ENCODE measurements at places on chromosomes 6 and 20. TPM values are rescaled to one million over a fixed set of nuclear protein-coding genes. Genes with fewer than 3 reads are reported as not detected.

GRCh38 chr6:42359021-42359420, 92.7 kb downstream of the TRERF1 start:
- H3K27ac ChIP-seq: no peak overlapping the region
- no peak for DNase-seq
- peaks cover 15% of the 10 kb centered on the region for H3K36me3 ChIP-seq

SRXN1 gene
- total RNA-seq: 6.4 TPM

DNA sequence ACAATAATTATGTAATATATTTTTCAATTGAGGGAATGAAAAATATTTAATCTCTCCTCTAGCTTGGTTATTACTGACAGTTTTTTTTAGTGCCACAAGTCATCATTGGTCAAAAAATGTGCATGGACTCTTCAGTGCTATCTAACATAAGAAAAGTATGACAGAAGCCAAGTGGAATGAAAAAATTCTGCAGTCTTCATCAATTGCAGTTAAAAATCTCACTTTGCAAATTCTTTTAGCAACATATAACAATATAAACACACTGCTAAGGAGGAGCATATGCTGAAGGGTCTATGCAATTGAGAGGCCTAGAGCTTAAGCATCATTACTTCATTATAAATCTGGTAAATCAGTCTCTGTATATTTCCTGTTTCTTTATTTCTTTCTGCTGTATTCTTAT, 175.1 kb downstream of the ARHGAP18 start:
- no peaks in the 10 kb centered on the region for H3K36me3 ChIP-seq
- no peak for DNase-seq
- no peak overlapping the region for H3K4me3 ChIP-seq
- H3K4me1 ChIP-seq: no peaks in the 10 kb centered on the region

- H3K27ac ChIP-seq: no peak overlapping the region
- no peaks in the 10 kb centered on the region for H3K4me1 ChIP-seq
- no peak for DNase-seq
- H3K27me3 ChIP-seq: no peaks in the 10 kb centered on the region
- no peak overlapping the region for H3K4me3 ChIP-seq
Observed at GRCh38 chr6:139650941-139651340, 276.5 kb upstream of the CITED2 start.

DNA sequence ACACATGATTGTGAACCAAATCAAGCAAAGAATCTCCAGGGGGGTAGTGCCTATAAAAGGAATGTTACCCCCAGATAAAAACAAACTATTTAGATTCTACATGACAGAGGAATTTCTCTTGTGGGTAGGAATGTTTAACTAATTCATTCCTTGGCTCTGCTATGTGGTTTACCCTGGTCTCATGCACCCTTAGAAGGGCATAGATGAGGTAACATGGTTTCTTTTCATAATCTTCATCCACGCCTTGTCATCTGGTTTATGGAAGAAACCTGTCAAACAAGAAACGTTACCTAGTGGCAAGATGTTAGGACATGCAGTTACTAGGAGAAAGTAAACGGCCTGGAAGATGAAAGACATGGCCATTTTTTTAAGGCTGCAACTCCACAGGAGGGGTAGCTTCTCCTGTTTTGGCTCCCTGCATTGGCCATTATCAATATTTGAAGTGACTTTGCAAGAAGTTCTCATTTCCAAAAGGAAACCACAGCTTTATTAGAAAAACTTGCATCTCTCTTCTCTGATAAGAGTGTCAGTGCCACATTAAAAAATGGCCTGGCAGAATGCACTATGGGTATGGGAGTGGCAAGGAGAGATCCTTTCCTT, 45.5 kb downstream of the STX11 start:
- no peak for DNase-seq
- H3K27me3 ChIP-seq: no peaks in the 10 kb centered on the region
- no peaks in the 10 kb centered on the region for H3K36me3 ChIP-seq
- no peak overlapping the region for H3K4me3 ChIP-seq
- no peak overlapping the region for H3K27ac ChIP-seq
- H3K4me1 ChIP-seq: no peaks in the 10 kb centered on the region

- no peak overlapping the region for H3K4me3 ChIP-seq
- H3K36me3 ChIP-seq: no peaks in the 10 kb centered on the region
- peak; percentile 22 for DNase-seq
- H3K4me1 ChIP-seq: peaks cover 31% of the 10 kb centered on the region
Observed at GRCh38 chr6:135185483-135185882, 4.4 kb downstream of the MYB start.

DNA sequence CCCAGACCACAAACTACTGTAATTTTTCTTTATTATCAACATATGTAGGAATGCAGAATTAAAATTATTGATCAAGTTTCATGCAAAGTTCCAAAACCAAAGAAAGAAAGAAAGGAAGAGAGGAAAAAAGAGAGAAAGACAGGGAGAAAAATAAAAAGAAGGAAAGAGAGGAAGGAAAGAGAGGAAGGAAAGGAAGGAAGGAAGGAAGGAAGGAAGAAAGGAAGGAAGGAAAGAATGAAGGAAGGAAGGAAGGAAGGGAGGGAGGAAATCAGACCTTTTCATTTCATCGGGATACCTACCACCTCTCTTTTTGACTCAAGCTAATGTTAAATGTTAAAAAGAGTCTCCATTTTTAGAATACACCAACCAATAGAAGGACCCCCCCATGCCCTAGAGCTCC, 31.9 kb downstream of the DCDC2 start:
- H3K4me1 ChIP-seq: no peaks in the 10 kb centered on the region
- H3K4me3 ChIP-seq: no peak overlapping the region
- H3K27me3 ChIP-seq: no peaks in the 10 kb centered on the region
- no peak for DNase-seq
- H3K36me3 ChIP-seq: no peaks in the 10 kb centered on the region
- no peak overlapping the region for H3K27ac ChIP-seq

LZTS3 gene
- total RNA-seq: 22.3 TPM

DNA sequence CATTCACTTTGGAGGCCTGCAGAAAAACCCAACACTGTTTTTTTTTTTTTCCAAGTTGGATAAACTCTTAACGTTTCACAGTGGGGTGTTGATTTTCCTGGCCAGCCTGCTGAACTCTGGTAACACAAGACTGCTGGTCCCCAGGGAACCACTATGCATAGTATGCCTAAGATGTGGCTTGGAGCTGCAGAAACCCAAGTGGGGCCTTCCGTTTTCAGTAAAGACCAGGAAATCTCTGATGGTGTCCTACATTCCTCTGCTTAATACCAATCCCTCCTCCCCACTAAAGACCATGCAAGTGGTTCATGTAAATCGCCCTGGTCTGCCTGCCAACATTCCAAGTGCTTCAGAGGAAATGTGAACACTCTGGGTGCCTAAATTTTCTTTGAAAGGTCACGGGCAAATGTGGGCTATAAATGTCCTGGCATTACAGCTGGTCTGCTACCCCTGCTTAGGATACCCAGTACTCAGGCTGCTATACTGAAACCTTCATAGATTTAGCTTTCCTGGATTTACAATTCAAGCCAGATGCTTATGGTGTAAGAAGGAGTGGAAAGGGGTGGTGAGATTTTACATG, 615.4 kb downstream of the MAFB start:
- H3K27me3 ChIP-seq: no peaks in the 10 kb centered on the region
- no peaks in the 10 kb centered on the region for H3K4me1 ChIP-seq
- no peaks in the 10 kb centered on the region for H3K36me3 ChIP-seq
- no peak for DNase-seq
- H3K4me3 ChIP-seq: no peak overlapping the region

DNA sequence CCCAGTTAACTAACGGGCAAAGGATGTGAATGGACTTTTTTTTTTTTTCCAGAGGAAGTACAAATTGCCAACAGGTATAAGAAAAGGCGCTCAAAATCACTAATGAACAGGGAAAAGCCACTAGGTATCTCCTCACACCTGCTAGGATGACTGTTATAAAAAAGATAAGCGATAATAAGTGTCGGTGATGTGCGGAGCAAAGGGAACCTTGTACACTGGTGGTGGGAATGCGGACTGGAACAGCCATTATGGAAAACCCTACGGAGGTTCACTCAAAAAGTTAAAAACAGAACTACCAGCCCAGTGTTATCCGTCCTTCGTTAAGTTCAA, 787 bp upstream of the RAB32 start:
- H3K27ac ChIP-seq: peak overlapping the region; percentile 95
- peak overlapping the region; percentile 59 for H3K4me3 ChIP-seq
- H3K4me1 ChIP-seq: peaks cover 16% of the 10 kb centered on the region
- no peak for DNase-seq
- no peaks in the 10 kb centered on the region for H3K36me3 ChIP-seq
- H3K27me3 ChIP-seq: no peaks in the 10 kb centered on the region

DNA sequence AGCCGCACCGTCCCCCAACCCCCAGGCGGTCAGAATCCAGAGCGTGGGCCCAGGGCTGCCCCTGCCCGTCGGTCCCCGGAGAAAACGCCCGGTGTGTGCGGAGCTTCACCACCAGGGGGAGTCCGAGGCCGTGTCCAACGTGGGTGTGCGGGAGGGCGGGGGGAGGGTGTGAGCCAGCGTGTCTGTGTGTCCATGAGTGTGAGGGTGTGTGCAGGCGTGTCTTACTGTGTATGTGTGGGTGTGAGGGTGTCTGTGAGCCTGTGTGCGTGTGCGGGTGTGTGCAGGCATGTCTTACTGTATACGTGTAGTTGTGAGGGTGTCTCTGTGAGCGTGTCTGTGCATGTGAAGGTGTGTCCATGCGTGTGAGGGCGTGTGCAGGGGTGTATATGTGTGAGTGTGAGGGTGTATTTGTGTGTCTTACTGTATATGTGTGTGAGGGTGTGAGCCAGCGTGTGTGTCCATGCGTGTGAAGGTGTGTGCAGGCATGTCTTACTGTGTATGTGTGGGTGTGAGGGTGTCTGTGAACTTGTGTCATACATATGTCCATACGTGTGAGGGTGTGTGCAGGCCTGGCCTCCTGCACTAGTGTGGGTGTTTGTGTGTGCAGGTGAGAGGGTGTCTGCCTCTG, 24.6 kb upstream of the GATA5 start:
- no peaks in the 10 kb centered on the region for H3K36me3 ChIP-seq
- no peaks in the 10 kb centered on the region for H3K27me3 ChIP-seq
- H3K27ac ChIP-seq: no peak overlapping the region
- no peak overlapping the region for H3K4me3 ChIP-seq

ARFGEF3 gene
- total RNA-seq: 32.9 TPM

HEY2 gene
- 1.3 TPM for total RNA-seq

DNA sequence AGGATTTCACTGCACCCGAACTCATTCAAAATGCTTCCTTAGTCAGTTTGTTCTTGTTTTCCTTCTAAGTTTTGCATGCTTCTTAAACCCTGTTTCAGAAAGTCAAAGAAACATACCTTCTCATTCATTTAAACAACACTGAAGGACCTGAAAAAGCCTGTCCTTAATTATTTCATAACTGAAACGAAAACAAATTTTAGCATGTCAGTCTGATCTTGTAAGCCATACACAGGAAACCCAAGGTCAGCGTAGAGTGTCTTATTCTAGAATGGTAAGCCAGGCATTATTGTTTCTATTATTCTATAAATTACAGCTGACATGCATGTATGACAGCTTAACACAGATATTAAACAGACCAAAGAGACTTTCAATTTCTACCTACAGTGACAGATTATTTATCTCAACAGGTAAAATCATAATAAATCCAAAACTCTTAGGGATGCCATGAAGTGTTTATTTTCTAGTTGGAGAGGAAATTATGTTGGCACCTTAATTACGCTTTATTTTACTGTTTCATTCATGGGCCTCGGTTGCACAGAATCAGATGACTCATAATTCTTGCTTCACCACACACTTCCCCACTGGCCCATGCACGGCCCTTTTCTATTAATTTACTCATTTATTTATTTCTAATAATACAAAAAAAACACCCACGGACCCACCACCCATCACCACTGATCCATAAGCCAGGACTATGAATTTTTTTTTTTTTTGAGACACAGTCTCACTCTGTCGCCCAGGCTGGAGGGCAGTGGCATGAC, 39.3 kb upstream of the DUSP22 start:
- H3K36me3 ChIP-seq: no peaks in the 10 kb centered on the region
- H3K27ac ChIP-seq: no peak overlapping the region
- H3K4me1 ChIP-seq: no peaks in the 10 kb centered on the region
- H3K4me3 ChIP-seq: no peak overlapping the region
- no peak for DNase-seq
- H3K27me3 ChIP-seq: no peaks in the 10 kb centered on the region

MCCD1 gene
- not detected for total RNA-seq

GRCh38 chr6:157323966-157324300, 614 bp upstream of the TMEM242 start:
- peak; percentile 93 for DNase-seq
- H3K36me3 ChIP-seq: peaks cover 25% of the 10 kb centered on the region
- peak overlapping the region; percentile 93 for H3K27ac ChIP-seq

DNA sequence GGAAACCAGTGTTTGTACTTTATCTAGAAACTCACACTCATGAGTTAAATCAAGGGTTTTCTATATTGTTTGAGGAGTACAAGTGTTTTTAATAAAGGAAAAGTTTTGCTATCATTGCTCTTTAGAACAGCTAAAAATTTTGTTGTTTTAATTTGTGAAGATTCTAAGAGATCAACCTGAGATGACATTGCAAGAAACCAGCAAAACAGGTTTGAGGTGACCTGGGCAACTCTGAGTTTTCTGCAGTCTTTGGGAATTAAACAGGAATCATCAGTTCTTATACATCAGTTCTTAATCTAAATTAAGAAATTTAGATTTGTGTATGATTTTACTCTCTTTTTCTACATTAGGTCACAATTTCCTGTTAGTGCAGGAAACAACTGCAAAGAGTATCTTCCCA, 114.5 kb downstream of the JAG1 start:
- H3K27me3 ChIP-seq: no peaks in the 10 kb centered on the region
- DNase-seq: no peak
- no peak overlapping the region for H3K4me3 ChIP-seq
- H3K4me1 ChIP-seq: peaks cover 17% of the 10 kb centered on the region

PCK1 gene
- 0.43 TPM for total RNA-seq

RFX6 gene
- not detected for total RNA-seq

CDSN gene
- not detected for total RNA-seq

GRCh38 chr6:169416249-169416648, 162.6 kb upstream of the THBS2 start:
- H3K4me1 ChIP-seq: no peaks in the 10 kb centered on the region
- no peaks in the 10 kb centered on the region for H3K27me3 ChIP-seq
- H3K4me3 ChIP-seq: no peak overlapping the region

OR2B6 gene
- not detected for total RNA-seq

GRCh38 chr6:7765575-7766325, 39.9 kb downstream of the BMP6 start:
- no peaks in the 10 kb centered on the region for H3K4me1 ChIP-seq
- no peak for DNase-seq
- no peak overlapping the region for H3K4me3 ChIP-seq
- no peaks in the 10 kb centered on the region for H3K36me3 ChIP-seq
- H3K27ac ChIP-seq: no peak overlapping the region

DNA sequence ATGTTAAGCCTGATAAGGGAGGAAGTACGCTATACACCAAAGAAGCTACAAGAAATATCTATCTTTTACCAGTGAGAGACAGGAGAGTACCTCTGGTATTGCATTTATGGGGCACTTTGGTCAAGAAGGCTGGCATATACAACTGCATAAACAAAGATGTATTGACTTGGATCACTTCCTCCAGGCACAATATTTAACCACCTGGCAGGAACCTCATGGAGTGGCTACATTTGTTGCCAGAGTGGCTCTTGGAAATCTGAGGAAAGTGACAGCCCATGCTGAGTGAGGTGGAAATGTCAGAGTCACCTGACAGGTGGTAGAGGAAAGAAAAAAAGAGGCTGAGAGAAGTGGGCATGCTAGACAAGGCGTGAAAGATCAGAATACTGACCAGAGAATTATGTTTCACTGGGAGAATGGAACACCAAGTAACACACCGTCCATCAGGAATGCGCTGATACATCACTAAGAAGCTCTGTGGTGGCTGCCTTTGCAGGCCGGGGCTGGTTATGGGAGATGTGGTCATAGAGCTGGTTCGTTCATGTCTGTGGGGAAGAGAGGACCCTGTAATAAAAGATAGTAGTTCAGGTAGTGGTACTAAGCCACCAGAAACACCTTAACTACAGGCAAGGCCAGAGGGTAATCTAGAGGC, 61.4 kb upstream of the UFL1 start:
- H3K27me3 ChIP-seq: no peaks in the 10 kb centered on the region
- no peak overlapping the region for H3K4me3 ChIP-seq
- no peaks in the 10 kb centered on the region for H3K4me1 ChIP-seq
- H3K27ac ChIP-seq: no peak overlapping the region
- no peak for DNase-seq
